ENCODE measurements at places on chromosomes 11 and 22. TPM values are rescaled to one million over a fixed set of nuclear protein-coding genes. Genes with fewer than 3 reads are reported as not detected.

Gene RIMBP3B
- not detected for polyA plus RNA-seq

Gene PITPNM1
- 24.2 TPM for polyA plus RNA-seq

Gene DDTL
- polyA plus RNA-seq: 2.0 TPM

Gene MYRF
- polyA plus RNA-seq: 1.8 TPM

Gene PNPLA5
- polyA plus RNA-seq: not detected

Gene CRYBB2
- 0.69 TPM for polyA plus RNA-seq

Gene APOC3
- polyA plus RNA-seq: not detected

Gene MPZL3
- polyA plus RNA-seq: 0.70 TPM

Gene CCDC117
- 4.5 TPM for polyA plus RNA-seq

Gene CD6
- polyA plus RNA-seq: not detected

Gene CHKA
- polyA plus RNA-seq: 12.3 TPM

Gene FAT3
- polyA plus RNA-seq: 0.87 TPM

Gene CPT1A
- polyA plus RNA-seq: 22.5 TPM

Gene SEPTIN3
- polyA plus RNA-seq: 0.89 TPM

Gene PAX6
- polyA plus RNA-seq: not detected

Gene KCNJ4
- polyA plus RNA-seq: not detected

Gene PANX3
- not detected for polyA plus RNA-seq

Gene GLB1L3
- 0.10 TPM for polyA plus RNA-seq

Gene PHOX2A
- polyA plus RNA-seq: 75.6 TPM

Gene GSTT2
- polyA plus RNA-seq: 3.7 TPM

Gene LDHAL6A
- polyA plus RNA-seq: not detected

Gene OR52H1
- polyA plus RNA-seq: not detected

Gene PKDREJ
- not detected for polyA plus RNA-seq

Gene GALNT18
- polyA plus RNA-seq: 0.64 TPM

Gene OR4C46
- polyA plus RNA-seq: not detected

Gene GCAT
- polyA plus RNA-seq: 24.2 TPM

Data from SK-N-SH (cell line).